Activated naive CD4-positive, alpha-beta T cell treated with anti-CD3 and anti-CD28 coated beads, Interleukin-2, amount 50 U/mL, for 72 hours (primary cell): ENCODE measurements at places on chromosomes 12 and 14.

DNA sequence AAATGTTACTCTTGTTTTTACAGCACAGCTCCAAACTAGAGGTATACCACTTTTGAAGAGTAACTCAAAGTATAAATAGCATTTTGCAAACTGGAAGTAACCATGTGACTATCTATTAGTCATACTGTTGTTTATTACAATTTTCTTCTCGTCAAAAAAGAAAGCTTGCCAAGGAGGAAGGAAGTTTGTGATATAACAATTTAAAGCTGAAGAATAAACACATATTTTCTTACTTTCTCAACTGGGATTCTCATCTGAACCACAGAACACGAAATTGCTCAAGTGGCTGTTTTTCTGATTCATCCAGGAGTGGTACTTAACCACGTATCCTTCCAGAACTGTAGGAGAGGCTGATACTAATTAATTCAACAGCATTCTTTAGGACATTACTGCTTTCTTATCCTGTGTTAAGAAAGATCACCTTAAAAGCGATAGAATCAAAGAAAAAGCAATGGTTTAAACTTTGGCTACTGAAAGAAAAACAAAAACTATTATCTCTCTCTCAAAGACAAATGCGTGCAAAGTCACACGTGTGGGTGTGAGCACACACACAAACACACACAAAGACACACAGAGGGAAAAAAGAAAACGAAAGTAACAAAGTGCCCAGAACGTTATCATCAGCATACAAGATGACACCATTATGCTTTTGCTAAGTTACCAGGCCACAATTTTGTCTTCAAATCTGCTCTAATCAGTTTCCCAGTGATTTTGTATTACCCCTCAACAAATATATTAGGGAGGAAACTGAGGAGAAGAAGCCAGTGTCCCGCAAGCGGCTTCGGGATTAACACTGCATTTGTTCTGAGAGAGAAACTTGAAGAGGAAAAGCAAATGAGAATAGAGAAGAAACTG is at the start of gene CLEC2B:
TSS of gene CLEC2B (minus strand) at position 48 of the 855 bp plus-strand sequence.
- DNase-seq, result no peak

DNA sequence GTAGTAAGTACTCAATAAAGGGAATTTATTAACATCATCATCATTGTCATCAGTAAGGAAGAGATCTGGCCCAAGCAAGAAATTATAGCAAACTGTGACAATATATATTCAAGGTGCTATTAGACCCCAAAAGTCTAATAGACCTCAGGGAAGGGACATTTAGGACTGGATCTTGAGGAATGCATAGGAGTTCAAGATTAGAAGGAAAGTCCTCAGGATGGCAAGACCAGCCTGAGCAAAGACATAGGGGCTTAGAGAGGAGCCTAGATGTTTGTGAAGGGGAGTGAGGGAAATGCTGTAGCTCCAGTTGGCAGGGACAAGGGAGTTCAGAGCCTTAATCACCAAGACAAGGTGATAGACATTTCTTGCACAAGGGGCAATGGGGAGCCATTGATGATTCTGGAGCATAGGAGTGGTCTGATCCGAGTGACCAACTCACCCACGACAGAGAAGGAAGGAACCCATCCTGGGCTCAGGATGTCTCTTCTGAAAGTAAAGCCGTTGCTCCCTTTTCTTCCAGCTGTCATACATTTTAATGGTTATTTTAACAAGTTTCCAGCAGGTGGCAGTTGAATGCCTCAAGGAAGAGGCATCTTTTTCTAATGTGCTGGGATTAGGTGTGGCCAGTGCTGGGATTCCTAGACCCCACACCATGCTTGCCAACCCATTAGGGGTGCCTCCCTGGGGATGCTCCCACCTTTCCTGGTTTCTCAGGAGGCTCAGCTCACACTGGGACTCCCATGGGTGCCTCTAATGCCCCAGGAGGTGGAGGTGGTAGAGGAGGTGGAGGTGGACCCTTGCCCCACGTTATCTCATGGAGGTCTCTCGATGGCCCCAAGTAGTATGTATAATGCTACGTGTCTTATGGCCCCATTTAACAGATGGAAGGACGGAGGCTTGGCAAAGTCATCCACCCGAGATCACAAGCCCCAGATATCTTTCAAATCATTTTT is 37.8 kb downstream of the PHETA1 start:
- no peak for DNase-seq

DNA sequence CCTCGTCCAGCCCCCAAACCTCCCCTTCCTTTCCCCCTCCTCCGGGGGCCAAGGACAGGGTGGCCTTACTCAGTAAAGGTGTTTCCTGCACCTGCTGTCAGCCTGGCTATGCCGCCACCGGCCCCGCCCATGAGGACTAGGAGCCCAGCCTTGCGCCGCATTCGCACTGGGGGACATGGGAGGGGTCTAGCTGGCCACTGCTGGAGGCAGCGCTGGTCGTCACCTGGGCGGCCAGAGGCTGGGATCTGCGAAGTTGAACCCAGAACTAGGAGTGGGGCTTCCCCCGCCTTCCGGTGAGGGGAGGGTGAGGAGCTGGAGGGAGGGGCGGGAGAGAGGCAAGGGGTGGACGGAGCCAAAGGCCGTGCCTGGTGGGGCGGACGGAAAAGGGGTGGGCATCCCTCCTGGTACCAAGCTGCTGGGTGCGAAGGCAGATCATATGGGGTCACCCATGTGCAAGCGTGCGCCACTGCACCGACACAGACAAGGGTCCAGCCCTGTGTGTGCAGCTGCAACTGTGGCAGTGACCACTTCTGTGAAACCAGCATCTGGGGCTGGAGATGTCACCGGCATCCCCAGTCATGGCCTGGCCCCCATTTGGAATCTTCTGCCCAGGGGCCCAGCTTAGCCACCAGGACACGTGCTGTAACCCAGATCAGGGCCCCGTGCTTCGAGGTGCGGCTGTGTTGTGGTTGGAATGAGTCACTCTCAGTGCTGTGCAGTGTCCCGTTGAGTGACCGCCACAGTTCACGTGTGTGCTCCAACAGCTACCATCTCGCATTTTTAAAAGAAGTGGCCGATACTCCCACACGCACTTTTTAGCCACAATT is 8.5 kb downstream of the AMN start:
- DNase-seq, result no peak

DNA sequence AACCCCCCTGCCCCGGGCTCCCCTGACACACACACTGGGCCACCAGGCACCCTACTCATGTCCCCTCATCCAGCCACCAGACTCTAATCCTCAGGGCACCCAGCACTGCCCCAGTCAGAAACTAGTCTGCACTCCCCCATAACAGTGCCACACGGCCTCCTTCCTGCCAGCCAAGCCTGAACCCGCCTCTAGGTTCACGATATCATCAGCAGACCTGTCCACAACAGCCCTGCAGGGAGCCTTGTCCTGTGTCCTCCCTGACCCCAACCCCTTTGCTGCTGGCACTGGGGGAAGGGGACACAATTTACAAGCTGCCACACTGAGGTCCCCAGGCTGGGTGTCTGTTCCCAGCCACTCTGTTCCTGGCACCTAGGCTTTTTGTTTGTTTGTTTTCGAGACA is 33.6 kb downstream of the LTBP2 start:
- DNase-seq, result no peak

GRCh38 chr14:68624541-68625220 is 168.2 kb downstream of the ZFP36L1 start:
- DNase-seq, result no peak

DNA sequence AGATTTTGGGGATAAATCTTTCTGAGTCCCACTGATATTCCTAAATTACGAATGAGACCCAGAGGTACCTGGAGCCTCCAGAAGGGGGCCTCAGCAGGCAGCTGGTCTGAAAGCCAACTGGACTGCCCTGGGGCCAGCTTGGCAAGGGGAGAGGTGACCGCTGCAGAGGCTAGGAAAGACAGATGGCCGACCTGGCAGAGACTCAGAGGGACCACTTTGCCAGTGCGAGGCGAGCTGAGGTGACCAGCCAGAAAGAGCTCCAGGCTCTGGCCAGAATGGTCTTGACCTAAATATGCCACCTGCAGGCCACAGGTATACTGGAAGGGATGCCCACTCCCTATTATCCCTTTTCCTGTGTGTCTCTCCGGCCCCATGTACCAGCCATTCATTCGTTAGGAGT is 256.8 kb upstream of the GARIN6 start:
- no peak for DNase-seq

- no peak for DNase-seq
Observed at GRCh38 chr14:54338696-54339317, 58.0 kb upstream of the CDKN3 start.

DNA sequence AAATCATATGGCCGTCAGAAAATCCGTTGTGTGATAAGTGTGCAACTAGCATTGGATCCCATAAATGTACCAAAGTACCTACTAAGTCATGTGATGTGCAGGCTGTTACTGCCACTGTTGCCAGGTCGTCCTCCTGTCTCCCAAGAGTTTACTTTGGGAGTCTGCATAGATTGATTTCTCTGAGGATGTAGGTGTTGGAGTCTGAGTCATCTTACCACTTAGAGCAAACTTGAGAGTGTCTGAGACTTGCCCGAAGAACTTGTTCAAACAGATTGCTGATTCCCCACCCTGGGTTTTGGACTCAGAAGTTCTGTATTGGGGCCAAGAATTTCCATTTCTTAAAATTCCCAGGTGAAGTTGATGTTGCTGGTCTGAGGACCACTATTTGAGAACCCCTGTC is 11.4 kb downstream of the TMX1 start:
- DNase-seq, result no peak

DNA sequence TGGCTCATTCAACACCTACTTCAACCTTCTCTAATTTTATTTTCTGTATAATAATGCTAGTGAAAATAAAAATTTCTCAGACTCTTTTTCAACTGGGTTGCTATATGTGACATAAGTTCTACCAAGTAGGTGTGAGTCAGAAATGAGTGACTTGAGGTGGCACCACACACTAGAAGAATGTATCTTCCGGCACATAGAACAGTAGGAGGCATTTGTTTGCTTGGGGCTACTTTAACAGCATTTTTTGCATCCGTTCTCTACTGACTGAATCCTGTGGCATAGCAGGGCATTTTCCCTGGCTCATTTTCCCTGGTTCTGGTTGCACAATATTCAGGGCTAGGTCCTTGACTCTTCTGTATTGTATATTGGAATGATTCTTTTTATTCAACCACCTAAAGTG is 194.0 kb upstream of the SLC16A7 start:
- DNase-seq, result no peak
